ENCODE measurements at places on chromosomes 2 and 18. TPM values are rescaled to one million over a fixed set of nuclear protein-coding genes. Genes with fewer than 3 reads are reported as not detected.

- no peak for DNase-seq
These were observed 45.3 kb upstream of the ITM2C start for GRCh38 chr2:230819433-230819832.

DNA sequence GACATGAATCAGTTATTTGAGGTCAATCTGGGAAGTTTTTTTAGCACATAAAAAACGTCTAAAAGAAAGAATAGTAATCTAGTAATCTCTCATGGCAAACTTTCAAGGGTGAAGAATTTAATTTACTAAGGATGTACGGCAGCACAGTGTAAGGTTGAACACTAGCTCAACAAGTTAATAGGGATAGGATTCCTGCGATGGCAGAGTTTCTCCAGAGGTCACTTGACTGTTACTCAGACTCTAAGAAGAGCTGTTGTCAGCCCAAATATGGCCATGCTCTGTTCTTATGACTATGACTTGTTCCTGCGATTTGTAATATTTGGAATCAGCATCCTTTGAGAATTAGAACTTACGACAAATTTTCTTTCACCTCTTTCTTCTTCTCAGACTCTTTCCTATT, 553.3 kb upstream of the TNP1 start:
- DNase-seq: no peak

GRCh38 chr2:45978302-45978859, 318.8 kb upstream of the EPAS1 start:
- no peak for DNase-seq

DNA sequence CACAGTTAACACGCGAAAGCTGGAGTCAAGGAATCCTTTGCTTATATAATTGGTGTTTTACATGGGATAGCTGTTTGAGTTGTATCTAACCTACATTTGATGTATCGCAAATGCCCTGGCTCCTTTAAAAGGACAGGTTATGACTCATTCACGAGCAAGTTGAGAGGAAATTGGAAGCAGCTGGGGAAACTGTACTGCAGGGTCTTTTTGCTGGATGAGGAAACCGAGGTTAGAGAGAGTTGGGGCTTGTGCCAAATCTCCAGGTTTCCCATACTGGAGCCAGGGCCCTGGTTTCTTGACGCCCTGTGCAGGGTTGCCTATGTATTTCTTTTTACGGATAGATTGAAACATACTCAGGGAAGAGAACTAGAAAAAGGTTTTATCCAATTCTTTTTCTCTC, 60.0 kb upstream of the SPTBN1 start:
- DNase-seq: no peak

DNA sequence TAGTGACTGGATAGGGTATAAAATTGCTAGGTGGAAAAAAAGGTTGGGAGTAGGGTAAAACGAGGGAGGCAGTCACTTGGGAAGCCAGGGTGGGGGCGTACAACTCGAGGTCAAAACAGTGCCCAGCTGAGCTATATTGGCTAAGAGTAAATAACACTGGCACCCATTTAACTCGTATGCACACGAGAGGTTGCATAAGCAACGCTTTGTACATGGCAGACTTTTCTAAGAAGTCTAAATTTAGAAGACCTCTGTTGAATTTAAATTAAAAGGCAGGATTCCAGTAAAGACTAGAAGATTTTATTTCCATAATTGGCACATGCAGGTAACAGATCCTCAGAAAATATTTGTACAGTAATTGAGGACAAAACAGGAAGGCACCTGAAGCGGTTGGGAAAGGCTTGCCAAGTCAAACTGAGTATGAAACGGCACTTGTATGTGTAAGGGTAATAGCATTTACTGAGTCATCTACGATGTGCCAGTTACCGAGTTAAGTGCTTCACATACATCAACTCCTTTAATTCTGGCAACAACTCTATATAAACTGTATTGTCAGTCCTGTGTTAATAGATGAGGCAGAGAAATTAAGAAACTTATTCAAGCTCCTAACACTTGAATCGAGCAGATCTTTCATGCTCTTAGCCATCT, 1.4 kb upstream of the MALT1 start:
- DNase-seq: peak; percentile 58

DNA sequence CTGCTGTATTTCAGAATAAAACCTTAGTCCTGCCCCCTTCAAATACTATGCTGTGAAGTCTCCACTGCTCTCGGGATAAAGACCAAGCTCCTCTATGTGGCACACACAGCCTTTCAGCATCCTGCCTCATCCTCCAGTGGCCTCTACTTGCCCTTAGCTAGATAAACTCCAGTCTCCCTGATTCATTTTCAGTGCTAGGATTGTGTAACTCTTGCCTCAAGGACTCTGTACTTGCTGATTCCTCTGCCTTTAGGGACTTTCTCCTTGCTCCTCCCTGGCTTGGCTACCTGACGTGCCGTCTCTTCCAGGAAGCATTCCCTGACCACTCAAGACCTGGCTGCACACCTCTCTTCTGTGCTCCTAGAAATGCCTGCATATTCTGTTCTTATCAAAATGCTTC, 416.7 kb downstream of the MTX2 start:
- DNase-seq: no peak

- DNase-seq: no peak
These were observed 25.2 kb downstream of the AAK1 start for GRCh38 chr2:69618362-69618761.

- no peak for DNase-seq
These were observed at the start of gene ST8SIA5 for GRCh38 chr18:46756559-46757201. Gene ST8SIA5 (minus strand): TSS chr18:46757053. CDS start chr18:46756508, 545 bp downstream.

DNA sequence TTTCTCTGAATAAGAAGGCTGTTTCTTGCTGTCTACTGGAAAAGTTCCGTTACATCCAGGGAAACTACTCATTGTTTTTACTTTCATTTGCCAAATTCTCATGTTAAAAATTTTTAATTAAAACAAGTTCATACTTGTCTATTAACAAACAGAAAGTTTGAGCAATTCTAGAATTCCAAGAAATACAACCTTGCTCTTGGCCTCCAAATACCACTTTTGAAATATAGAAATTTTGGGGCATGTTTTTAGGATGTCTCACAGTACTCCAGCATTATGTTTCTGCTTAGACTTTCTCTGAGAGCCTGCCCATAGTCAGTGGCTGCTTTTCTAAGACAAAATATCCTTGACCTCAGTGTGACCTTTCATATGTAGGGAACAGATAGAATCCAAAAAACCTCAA, 228.7 kb upstream of the RND3 start:
- no peak for DNase-seq

DNA sequence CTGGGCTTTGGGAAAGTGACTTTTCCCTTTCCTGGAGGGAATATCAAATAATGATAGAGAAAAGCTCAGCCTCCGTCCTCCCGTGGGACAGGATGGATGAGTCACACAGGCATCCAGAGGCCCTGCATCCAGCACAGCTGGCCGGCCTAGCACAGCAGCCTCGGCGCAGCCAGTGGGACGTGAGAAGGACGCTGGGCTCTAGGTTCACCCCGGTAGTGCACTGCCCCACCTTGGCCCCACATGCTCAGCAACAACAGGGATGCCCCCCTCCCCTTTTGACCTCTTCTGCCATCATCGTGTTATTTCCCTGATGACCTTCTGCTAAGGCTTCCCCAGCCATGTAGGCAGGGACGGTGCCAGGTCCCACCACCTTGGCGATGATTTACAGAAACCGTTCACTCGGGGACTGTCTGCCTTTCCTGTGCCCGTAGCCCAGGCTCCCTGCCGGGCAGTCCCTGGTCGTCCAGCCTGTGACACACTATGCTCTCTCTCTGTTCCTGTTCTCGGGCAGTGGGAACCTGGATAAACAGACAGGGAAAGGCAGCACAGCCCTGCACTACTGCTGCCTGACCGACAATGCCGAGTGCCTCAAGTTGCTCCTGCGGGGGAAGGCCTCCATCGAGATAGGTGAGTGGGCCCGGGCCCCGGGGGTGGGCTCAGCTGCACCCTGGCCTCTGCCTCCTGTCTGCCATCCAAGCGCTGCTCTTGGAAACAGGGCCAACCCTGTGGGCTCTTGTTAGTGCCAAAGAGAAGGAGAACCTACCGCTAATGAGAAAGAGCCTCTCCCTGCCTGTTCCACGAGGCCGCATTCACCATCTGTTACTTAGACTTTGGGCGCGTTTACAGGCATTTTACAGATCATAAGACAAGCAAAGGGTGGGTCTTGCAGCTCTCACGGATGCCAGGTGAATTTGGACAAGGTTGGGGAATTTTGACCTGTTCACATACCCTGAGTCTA, 44.6 kb downstream of the ITGB1BP1 start:
- no peak for DNase-seq

- no peak for DNase-seq
These were observed 284.6 kb downstream of the MBD5 start for GRCh38 chr2:148305476-148305875.

DNA sequence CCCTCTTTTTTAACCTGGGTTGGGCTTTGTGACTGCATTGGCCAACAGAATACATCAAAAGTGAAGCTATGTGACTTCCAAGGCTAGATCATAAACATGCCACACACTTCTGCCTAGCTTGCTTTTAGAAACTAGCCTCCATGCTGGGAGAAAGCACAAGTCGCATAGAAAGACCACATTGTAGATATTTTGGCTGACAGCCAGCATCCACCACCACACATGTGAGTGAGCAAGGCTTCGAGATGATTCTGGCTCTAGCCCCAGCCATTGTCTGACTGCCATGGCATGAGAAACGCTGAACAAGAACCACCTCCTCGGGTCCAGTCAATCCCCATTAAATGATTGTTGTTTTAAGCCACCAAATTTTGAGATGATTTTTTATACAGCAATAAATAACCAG, 66.8 kb upstream of the STPG4 start:
- DNase-seq: no peak

- DNase-seq: no peak
These were observed 829 bp upstream of the KIAA2012 start for GRCh38 chr2:202072226-202072625.

GRCh38 chr18:78605255-78605654, 374.4 kb upstream of the SALL3 start:
- no peak for DNase-seq

GRCh38 chr2:187642498-187642897, 88.3 kb upstream of the TFPI start:
- no peak for DNase-seq

GRCh38 chr2:127161176-127162136, 54.5 kb upstream of the BIN1 start:
- DNase-seq: no peak

DNA sequence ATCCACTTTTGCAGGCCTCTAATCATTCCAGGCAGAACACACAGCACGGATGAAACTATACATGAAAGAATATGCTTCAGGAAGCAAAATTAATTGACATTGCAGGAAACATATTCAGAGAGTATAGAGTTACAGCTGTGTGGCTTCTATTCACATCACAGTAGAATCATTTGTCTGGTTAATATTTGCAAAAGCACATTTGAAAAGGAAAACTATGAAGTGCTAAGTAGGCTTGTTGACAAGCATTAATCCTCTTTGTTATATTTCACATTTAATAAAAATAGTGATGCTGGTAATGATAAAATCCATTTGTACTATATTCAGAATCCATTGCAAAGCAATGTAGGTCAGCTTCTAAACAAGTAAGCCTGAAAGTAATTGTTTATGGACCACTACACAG, 32.2 kb upstream of the PIK3C3 start:
- no peak for DNase-seq

DNA sequence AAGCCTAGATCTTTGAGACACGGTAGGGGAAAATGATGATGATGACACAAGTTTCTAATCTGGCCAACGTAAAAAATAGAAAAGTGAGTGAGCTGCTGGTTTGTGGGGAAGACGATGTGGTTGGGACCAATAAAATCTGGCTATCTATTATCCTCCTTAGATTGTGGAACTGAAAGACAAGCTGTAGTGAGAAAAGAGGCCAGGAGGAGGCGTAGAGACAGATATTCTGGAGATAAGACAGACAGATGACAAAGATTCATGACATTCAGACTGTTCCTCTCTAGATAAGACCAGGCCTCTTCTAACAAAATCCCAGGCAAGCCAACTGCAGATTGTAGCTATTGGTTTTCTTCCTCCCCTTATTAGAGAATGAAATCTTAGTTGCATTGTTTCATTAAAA, 376.3 kb upstream of the UBE2E3 start:
- no peak for DNase-seq

DSG1 gene
- not detected for total RNA-seq

HOXD11 gene
- not detected for total RNA-seq

DLGAP1 gene
- total RNA-seq: 0.45 TPM

GLI2 gene
- total RNA-seq: not detected

Data from activated CD4-positive, alpha-beta memory T cell treated with anti-CD3 and anti-CD28 coated beads for 36 hours (primary cell).